ENCODE measurements at places on chromosomes 7 and 10.

DNA sequence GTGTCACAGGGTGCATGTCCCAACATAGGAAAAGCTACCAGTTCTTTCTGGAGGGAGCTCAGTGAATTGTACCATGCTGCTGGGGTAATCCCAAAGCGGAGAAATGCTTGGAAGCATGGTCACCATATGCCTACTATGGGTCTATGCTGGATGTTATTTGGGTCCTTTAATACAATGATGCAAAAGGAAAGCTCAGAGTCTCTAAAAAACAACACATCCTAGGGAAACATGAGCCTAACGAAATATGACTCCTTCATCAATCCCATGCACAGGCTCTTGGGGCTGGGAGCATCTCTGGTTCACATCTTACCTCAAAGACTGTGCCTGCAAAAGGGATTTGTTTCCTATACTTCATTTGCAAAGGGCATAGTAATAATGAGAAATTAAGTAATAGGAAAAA lies 65.2 kb downstream of the CUBN start:
- no peak for DNase-seq

- no peak for DNase-seq
Observed at GRCh38 chr7:148747274-148747673, 48.6 kb downstream of the CUL1 start.

GRCh38 chr7:78311181-78311580 lies 512.6 kb downstream of the PHTF2 start:
- DNase-seq = no peak

- no peak for DNase-seq
Observed at GRCh38 chr7:41280491-41280890, 422.4 kb downstream of the INHBA start.

DNA sequence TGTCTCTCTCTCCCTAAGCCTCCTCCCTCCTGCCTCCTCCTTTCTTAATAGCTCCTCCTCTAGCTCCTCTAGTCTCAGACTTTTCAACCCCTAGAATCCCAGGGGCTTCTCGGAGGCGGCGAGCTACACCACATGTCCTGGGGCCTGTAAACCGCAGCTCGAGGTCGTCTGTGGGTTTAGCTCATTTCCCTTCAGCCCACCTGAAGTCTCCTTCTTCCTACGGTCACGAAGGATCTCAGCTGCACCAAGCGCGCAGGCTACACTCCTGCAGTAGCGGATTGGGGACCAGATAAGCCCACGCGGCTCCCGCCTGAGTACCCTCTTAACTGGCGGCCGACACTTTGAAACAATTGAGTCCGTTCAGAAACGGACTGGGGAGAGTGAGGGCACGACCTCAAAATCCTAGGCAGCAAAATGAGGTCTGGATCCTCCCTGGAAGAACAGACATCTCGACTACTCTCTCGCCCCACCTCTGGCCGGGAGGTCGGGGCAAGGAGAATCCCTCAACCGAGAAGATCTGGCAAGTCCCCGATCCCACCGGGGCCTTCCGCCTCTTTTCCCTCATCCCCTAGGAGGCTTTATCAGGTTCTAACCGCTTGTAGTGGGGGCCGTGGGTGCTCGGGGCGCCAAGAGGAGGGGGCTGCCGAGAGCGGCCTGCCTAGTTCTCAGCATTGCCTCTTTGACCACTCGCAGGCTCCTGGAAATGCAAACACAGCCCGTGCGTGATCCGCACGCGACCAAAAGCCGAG lies 1.3 kb upstream of the SORCS3 start:
- no peak for DNase-seq

DNA sequence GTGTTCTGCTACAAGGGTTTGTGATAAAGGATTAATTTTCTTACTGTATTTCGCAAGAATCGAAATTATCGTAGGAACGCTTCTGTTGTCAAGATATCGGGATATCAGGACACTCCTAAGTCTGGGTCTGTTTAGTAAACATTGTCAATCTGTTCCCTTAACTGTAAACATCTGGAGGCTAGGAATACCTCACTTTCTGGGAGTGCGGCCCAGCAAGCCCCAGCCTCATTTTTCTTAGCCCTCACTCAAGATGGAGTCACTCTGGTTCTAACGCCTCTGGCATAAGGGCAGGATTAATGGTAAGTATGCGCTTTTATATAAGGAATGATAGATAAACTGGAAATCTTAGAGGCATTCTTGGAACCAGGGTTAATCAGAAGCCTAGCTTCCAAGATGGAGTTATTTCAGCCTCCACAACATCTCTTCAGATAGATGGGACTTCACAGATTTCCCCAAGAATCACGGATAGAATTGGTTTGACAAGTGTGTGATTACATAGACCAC lies 30.1 kb upstream of the CCL24 start:
- DNase-seq = no peak

DNA sequence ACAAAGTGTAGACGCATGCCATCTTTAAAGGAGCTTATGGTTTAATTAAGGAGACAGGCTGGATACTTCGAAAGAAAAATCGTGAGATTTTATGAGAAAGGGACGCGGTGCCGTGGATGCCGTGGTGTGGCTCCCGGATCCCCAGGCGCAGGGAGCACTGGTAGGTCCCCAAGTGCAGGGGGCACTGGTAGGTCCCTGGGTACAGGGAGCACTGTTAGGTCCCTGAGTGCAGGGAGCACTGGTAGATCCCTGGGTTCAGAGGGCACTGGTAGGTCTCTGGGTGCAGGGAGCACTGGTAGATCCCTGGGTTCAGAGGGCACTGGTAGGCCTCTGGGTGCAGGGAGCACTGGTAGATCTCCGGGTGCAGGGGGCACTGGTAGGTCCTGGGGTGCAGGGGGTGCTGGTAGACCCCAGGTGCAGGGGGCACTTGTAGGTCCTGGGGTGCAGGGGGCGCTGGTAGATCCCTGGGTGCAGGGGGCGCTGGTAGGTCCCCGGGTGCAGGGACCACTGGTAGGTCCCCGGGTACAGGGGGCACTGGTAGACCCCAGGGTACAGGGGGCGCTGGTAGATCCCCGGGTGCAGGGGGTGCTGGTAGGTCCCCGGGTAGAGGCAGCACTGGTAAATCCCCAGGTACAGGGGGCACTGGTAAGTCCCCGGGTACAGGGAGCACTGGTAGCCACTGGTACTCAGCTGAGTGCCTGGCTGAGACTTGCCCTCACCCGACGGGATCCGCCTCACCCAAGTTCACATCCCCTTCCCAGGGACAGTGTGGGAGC lies 14.1 kb downstream of the PRKAG2 start:
- no peak for DNase-seq

DNA sequence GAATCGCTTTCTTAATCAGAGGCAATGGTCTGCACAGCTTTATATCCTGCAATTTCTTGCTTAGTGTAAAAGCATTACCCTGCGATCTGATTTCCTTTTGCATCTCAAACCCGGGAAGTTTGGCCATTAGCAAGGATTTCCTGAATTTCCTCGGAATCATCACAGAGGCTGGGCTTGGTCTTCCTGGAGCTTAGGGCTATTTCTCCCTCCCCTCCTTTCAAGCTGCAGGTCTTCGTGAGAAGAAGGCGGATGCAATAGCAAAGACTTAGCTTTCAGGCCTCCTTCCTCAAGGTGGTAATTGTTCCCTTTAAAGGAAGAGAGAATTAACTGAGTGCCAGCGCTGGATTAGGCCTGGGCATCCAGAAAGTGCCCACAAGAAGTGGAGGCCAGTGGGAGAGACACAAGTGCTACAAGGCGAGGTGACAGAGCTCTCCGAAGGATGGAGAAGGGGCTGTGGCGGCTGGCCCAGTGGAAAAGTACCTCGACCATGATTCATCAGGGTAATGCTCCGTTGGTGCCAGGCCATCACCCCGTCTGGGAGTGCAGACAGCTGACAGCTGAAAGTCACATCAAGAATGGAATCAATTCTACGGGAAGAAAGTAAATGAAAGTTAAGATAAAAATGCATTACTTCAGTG lies 4.0 kb upstream of the ARMS2 start:
- no peak for DNase-seq

GRCh38 chr10:98376485-98376884 lies 38.5 kb downstream of the PYROXD2 start:
- DNase-seq = no peak

GRCh38 chr7:128408709-128409595 lies 830 bp downstream of the IMPDH1 start:
- no peak for DNase-seq

GRCh38 chr7:11642841-11643240 lies 189.2 kb downstream of the THSD7A start:
- DNase-seq = no peak

DNA sequence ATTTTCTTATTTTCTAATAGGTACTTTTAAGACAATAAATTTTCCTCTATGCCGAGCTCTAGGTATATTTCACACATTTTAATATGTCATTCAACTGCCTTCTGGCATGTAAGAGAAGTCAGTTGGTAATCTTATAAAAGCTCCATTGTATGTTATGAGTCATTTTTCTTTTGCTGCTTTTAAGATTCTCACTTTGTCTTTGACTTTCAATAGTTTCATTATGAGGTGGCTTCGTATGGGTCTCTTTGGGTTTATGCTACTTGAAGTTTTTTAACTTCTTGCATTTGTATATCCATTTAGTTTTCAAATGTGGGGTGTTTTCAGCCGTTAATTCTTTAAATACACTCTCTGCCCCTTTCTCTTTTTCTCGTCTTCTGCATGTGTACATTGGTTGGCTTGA lies 80.5 kb downstream of the ABCA13 start:
- no peak for DNase-seq

- DNase-seq = no peak
Observed at GRCh38 chr7:84700563-84701370, 486.1 kb downstream of the SEMA3D start.

DNA sequence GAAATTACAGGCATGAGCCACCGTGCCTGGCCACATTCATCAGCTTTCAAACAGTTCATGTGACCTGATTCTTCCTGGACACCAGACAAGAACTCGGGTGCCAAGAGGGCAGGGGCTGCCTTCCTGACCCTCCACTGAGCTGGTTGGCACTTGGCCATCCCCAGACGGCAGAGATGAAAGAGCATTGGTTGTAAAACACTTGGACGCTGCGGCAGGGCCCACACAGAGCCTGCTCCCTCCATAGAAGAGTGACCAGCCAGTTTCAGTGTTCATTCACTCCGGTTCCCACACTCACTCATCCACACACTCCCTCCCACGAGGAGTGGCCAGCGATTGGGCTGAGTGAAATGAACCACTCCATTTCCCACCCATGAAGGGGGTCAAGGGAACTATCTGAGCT lies 112.3 kb downstream of the ITGB8 start:
- no peak for DNase-seq

- DNase-seq = no peak
Observed at GRCh38 chr7:78370936-78371335, 572.4 kb downstream of the PHTF2 start.

- no peak for DNase-seq
Observed at GRCh38 chr7:140159497-140159896, 17.3 kb downstream of the KDM7A start.

GRCh38 chr7:28225576-28225975 lies 45.0 kb upstream of the JAZF1 start:
- DNase-seq = no peak

- no peak for DNase-seq
Observed at GRCh38 chr10:107899075-107899474, 734.6 kb upstream of the SORCS1 start.

DNA sequence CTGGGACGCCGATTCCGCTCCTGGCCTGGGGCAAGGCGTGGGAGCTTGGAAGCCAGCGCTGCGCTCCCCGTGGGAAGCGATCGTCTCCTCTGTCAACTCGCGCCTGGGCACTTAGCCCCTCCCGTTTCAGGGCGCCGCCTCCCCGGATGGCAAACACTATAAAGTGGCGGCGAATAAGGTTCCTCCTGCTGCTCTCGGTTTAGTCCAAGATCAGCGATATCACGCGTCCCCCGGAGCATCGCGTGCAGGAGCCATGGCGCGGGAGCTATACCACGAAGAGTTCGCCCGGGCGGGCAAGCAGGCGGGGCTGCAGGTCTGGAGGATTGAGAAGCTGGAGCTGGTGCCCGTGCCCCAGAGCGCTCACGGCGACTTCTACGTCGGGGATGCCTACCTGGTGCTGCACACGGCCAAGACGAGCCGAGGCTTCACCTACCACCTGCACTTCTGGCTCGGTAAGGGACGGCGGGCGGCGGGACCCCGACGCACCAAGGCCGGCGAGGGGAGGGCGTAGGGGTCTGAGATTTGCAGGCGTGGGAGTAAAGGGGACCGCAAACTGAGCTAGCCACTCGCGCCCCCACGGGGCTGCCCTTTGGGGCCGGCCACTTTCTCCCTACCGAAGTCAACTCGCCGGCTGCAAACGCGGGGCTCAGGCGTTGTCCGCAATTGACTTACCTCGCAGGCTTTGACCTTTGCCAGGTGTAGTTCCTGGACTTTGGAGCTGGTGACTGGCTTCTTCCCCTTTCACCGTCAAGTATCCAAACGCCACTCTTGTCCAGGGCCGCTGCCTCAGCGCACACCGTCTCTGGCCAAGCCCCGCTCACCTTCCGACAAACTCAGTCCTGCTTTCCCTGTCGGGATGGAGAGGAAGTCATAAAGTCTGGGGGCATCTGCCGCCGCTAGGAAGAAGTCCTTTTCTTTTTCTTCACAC lies at the start of gene SCIN:
Gene SCIN, plus strand, starts transcription at position 187 of the 928 bp plus-strand sequence. Its CDS starts 67 bp downstream, at position 254.
- peak; percentile 11 for DNase-seq

GRCh38 chr10:119663866-119664698 lies 12.9 kb downstream of the BAG3 start:
- DNase-seq = no peak

DNA sequence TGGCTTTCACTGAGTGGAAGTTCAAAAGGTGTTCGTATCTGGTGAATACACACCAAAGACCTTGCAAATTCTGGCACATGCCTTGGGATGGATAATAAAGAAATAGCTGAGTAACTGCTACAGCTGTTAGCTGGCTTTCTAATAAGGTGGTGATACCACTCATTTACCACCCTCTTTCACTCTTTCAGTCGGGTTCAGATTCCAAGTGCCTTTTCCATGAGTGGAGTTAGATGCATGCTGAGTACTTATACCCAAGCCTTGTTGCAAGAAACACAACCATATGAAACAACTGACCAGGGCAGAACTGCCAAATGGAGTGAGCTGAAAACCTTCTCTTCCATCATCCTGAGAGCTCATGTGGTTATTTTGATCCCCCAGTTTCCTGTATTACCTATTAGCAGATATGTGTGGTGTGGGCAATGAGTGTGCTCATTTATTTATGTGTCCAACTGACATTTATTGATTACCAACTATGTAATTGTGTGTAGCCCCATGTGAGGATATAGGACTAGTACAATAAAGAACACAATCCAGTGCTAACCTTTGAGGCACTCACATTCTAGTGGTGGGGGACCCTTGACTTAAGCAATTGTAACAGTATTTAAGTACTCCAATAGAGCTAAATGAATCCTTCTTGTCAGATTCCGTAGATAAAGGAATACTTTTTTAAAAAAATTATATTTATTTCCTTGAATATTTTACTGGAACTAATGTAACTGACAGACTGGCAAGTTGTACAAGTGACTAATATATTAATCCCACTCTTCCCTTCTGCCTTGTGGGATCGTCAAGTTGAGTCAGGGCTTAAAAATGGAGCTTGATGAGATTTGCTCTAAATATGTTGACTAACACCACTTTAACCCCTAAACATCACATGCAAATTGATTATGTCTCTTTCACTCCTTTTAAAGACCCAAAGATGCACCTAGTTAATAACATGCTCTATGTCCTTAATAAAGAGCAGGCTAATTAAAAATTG lies 124.7 kb downstream of the ARID5B start:
- DNase-seq = no peak

GRCh38 chr7:80132594-80132993 lies 2.0 kb upstream of the GNAI1 start:
- DNase-seq = no peak
